ENCODE measurements at places on chromosomes 16 and 17.
A peak's percentile ranks its signal among the peaks of the same experiment; 100 is the strongest.

DNA sequence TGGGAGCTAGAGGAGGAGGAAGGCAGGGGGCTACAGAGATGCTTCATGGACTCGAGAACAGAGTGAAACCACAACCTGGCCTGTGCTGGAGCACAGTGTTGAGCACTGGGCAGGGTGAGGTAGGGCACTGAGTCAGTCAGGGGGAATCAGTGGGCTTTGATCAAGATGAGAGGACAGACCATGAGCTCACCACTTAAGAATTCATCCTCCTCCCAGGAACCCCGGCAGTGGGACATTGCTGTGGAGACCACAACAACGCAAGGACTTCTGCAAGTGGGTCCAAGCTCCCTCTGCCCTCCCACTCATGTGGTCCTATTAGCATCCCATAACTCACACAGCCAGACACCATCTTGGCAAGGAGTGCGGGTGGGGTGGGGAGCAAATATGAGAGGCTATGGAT is 1.7 kb upstream of the CES5A start:
- no peak for DNase-seq

DNA sequence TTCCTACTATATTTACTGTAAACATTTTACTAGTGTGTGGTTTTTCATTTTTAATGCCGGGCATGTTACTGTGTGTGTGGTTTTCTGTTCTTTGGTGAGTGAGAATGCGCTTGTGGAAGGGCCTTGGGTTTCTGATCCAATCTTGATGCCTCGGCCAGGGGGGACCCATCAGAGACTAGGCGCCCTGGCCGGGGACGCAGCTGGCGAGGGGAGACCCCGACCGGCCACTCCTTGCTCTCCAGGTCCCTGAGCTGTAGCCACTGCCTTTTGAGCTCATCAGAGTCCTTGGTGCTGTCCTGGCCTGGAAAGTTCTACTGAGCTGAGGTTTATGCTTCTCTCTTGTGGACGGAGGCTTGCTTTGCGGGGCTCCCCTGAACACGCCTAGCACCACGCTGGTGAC is 37.5 kb downstream of the KIAA0513 start:
- DNase-seq: no peak

DNA sequence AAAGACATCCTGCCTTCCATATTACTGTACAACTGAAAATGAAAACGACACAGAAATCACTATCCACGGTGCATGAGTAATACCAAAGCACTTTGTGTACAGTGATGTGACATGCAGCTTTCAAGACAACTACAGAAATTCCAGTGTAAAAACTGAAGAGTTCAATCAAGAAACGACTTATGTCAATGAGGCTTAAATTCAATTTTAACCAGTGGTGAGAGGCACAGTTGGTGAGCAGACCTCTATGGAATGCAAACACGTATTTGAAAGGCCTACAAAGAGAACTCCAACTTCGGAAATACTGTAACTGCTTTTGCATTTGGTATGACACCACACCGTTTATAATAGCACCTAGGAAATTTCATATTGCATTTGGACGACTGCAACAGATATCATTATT is 87.6 kb downstream of the USP31 start:
- no peak for DNase-seq

DNA sequence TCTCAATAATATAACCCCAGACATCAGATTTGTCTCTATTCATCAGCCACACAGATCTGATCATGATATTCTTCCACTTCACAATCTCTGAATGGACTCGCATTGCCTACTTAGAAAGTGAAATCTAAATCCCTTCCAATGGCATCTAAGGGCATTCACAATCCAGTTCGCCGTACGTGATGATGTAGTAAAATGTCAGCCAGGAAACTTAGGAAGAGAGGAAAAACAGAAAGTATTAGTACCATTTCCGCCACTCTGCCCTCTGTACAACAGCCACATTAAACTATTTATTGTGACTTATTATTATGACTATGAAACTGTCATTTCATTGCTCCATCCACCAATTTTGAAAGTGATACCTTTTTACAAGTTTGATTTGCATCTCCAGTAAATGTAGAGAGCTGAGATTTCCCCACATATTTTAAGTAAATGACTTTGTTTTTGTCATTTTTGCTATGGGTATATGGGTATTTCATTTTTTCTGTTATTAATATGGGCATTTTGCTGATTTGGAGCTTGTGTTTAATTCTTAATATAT is 69.4 kb upstream of the SMIM36 start:
- DNase-seq: no peak

- DNase-seq: peak; percentile 69
These were observed 84.1 kb upstream of the TOB1 start for GRCh38 chr17:50949989-50950877.

DNA sequence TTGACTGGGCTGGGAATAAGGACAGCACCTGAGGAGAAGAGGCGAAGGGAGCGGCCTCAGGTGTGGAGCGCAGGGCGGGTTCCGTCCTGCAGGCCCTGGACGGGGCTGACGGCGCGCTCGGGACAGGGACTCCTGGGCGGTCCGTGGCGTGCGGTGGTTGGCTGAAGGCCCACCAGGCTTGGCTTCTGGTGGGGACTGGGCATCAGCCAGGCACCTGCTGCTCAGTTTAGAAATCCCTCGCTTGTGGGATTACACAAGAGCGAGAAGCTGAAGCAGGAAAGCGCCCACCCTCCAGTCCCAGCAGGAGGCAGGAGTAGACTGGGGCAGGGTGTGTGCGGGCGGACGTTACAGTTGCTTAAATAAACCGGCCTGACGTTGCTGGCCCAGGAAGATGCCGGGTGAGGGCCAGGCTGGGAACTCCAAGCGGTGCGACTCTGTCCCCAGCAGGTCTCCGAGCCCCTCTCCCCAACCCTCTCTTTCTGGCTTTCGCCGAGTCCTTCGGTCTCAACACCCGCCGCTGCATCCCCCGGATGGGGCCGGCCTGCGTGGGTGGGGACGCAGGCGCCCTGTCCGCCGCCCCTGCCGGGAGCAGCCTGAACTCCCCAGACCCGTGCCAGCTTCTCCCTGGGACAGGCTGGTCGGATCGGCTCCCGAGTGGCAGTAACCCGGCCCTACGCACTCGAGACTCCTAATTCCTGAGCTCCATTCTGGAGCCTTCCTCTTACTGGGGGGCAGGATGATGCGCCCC is 639 bp downstream of the MIF4GD start:
- peak; percentile 78 for DNase-seq

DNA sequence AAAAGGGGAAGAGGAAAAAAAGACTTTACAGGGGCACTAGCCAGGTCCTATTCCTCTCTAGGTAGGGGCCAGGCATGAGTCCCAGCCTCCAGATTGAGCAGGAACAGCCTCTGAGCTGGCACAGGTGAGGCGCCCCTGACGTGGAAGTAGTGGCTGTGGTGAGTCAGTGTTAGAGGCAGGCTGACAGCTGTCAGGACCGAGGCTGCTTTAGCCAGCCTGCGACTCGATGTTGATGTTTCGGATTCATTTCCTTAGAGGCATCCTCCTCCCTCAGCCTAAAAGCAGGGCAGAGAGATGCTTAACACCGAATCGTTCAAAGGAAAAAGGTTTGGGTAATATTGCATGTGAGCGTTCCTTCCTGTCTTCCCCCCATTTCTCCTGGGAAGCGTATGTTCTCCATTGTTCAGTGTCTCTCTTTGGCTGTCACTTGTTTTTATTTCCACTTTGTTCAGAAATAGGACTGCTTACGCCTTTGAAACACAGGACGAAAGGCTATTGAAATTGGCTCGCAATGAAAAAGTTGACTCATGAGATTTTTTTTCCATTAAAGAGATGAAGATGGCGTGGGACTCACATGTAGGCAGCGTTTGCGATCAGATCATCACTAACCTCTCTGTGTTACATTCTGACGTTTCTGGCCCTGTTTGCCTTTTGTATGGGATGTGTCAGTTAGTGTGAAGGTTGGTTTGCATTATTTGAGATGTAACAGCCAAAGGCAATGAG is 1.3 kb downstream of the KIAA0513 start:
- DNase-seq: no peak

GRCh38 chr17:34723875-34724274 is 144.5 kb downstream of the TMEM132E start:
- DNase-seq: no peak

- DNase-seq: no peak
These were observed 141.6 kb downstream of the CLEC16A start for GRCh38 chr16:11085916-11086315.

GRCh38 chr16:86395477-86395876 is 114.8 kb upstream of the FOXF1 start:
- DNase-seq: no peak

DNA sequence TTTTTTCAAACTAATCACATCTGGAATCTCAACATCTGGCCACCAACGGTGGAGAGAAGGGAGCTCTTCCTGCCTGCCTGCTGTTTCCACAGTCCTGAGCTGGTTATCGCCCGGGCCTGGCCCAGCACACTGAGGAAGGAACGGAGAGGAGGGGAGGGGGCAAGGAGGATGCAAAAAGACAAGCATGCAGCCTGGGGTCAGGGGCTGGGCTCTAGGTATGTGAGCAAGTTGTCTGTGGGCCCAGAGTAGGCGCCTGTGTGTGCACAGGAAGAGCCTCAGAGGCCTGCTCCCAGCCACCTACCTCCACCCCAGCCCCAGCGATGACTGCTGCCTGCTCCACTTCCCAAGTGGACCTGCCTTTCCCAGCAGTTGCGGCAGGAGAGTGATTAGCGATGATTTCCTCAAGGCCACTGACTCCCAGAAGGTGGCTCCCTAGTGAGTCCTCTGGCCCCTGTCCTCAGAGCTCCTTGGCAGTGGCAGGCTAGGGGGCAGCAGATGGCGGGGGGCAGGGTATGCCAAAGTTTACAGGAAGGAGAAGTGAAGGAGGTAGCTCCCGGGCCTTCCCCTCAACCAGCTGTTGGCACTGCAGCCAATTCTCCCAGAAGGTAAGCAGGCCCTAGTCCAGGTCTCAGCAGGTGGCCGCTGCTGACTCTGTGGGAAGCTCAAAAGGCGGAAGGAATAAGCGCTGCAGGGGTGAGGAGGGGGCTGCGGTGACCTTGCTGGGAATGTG is 27.0 kb upstream of the RASD1 start:
- peak; percentile 50 for DNase-seq

GRCh38 chr17:82029391-82029790 is 2.1 kb upstream of the RAC3 start:
- no peak for DNase-seq

DNA sequence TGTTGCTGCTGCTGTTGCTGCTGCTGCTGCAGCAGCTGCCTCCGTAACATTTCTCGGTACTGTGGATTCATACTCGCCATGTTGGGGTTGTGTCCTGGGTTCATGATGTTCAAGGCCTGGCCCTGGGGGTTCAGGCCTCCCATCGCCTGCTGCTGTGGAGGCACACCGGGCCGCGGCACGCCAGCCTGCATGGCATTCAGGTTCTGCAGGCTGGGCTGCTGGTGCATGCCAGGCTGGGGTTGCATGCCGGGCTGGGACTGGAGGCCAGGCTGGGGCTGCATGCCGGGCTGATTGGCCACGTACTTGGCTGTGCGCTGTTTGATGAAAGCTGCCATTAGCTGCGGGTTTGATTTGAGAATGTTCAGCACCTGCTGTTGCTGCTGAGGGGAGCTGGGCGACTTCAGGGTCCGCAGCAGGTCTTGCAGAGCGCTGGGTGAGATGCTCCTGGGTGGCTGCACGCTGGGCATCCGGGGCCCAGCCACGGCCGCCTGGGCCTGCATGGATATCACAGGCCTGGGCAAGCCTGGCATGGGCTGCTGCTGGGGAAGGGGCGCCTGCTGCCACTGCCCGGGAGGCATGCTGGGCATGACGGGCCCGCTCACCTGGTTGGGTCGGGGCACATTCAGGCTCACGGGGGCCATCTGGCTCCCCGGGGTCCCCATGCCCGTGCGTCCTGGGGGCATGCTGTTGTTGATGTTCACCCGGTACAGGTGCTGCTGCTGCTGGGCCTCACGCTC is 11.3 kb upstream of the TRAP1 start:
- no peak for DNase-seq

GRCh38 chr16:80006241-80007215 is 406.0 kb upstream of the MAF start:
- DNase-seq: no peak

DNA sequence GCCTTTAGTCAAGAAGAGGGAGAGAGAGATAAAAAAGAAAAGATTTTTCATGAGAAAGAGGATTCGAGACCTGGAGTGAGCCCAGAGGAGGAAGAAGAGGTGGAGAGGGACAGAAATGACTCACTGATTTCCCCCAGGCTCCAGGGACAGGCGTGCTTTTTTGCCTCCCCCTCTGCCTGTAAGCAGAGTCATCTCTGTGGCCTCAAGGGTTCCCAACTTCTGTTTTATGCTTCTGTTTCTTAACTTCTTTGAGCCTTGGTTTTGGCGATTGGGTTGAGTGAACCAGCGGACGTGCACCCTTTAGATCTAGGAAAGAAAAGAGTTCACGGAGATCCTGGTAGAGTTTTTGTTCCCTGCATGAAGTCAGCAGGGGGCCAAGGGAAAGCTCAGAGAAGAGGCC is 147.9 kb upstream of the NOL11 start:
- no peak for DNase-seq

DNA sequence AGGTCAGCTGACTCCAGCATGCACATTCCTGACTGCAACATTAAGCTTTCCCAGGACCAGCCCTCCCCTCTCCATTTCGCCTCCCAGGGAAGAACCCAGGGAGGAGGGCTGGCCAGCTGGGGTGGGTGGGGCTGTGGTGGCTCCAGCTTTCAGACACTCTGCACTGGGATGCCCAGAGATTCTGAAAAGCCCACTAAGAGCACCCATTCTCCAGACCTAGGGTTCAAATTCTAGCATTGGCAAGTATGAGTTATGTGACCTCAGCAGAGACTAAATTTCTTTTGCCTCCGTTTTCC is 7.8 kb downstream of the DLX3 start:
- DNase-seq: no peak

GRCh38 chr16:48511071-48511540 is 98.9 kb downstream of the N4BP1 start:
- peak; percentile 25 for DNase-seq

DNA sequence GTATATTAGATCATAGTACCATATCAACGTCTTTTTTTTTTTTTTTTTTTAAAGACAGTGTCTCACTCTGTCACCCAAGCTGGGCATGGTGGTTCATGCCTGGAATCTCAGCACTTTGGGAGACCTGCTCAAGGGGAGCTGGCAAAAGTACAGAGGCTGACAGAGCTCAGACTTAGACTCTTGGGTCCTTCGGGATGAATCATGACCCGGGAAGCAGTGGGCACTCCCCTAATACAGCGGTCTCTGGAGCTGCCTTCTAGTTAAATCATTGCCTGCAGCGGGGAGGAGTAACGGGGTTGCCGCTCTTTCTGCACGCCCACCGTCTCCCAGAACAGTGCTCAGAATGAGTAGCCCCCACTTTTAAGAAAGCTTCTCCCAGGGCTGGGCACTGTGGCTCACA is 174.4 kb downstream of the CPPED1 start:
- no peak for DNase-seq

GRCh38 chr17:30556374-30557332 is 79.4 kb downstream of the GOSR1 start:
- no peak for DNase-seq

Data from neural progenitor cell (in vitro differentiated cells).